ENCODE measurements at places on chromosomes 3 and 15.

DNA sequence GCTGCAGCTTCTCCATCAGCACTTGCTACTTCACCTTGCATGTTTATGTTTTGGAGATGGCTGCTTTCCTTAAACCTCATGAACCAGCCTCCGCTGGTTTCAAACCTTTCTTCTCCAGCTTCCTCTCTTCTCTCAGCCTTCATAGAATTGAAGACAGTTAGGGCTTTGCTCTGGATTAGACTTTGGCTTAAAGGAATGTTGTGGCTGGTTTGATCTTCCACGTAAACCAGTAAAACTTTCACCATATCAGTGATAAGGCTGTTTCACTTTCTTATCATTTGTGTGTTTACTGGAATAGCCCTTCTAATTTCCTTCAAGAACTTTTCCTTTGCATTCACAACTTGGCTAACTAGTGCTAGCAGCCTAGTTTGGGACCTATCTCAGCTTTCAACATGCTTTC, 11.7 kb upstream of the GNAT1 start:
- DNase-seq = no peak

DNA sequence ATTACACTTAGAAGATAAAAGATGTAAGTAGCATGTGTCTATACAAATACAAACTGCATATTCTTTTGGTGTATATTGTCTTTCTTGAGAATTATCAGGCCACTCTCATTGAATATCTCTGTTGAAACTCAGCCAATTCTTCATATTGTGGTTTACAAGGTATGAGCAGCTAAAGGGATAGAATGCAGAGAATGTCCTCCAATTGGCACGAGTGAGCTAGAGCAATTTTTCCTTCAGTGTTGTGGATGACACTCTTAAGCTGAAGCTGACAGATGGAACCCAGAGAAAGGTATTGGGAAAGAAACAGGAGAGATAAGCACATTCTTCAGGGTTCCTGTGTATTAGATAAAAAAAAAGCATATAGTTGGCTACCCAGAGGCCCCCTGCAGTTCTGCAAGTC, 453.1 kb downstream of the EPHA3 start:
- no peak for DNase-seq

GRCh38 chr3:175356899-175357324, 497.8 kb downstream of the NAALADL2 start:
- DNase-seq = no peak

- no peak for DNase-seq
These were observed 583 bp downstream of the EAF1 start for GRCh38 chr3:15427981-15428380.

GRCh38 chr3:175672119-175672689, 813.1 kb downstream of the NAALADL2 start:
- DNase-seq = no peak

- DNase-seq = no peak
These were observed 36.9 kb downstream of the HACD2 start for GRCh38 chr3:123547881-123548519.

- DNase-seq = no peak
These were observed 3.2 kb downstream of the KBTBD8 start for GRCh38 chr3:67001086-67001861.

GRCh38 chr3:113769551-113769950, 22.7 kb downstream of the ATP6V1A start:
- DNase-seq = no peak

- no peak for DNase-seq
These were observed 1.4 kb downstream of the XXYLT1 start for GRCh38 chr3:195269375-195270078.

GRCh38 chr15:74240002-74240568, 4.0 kb downstream of the CCDC33 start:
- no peak for DNase-seq

DNA sequence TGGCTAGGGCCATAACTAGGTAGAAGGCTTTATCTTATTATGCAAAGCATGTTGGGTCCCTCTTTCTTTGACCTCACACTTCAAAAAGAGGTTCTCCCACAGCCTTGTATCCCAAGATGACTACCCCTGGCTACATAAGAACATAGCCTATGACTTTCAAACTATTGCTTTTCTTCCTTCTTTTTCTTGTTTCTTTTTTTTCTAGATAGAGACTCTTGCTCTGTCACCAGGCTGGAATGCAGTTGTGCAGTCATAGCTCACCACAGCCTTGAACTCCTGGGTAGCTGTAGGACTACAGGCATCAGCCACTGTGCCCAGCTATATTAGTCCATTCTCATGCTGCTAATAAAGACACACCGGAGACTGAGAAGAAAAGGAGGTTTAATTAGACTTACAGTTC, 47.2 kb downstream of the DIPK2A start:
- DNase-seq = no peak

DNA sequence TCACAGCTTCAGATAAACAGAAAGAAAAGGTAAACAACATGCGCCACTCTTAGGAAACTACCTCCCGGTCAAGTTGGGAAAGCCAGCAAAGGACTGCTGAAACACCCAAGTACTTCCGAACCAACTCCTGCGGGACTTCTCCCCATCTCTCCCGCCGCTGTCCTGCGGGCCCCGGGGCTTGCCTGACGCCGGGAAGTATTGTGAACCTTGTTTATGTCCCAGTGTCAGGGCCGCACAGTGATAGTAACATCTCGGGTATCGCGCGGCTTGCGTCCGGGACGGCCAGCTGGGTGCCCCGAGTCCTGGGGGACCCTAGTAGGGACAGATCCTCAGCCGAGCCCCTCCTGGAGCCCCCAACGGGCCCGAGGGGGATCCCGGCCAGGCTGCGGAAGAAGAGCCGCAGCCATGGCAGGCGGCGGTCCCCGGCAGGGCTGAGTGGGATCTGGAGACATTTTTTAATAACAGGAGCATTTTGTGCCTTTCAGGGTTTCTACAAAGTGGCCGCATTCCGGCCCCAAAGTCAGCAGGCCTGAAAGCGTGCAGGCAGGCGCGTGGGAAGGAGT, 756 bp downstream of the CLPX start:
- peak; percentile 12 for DNase-seq

DNA sequence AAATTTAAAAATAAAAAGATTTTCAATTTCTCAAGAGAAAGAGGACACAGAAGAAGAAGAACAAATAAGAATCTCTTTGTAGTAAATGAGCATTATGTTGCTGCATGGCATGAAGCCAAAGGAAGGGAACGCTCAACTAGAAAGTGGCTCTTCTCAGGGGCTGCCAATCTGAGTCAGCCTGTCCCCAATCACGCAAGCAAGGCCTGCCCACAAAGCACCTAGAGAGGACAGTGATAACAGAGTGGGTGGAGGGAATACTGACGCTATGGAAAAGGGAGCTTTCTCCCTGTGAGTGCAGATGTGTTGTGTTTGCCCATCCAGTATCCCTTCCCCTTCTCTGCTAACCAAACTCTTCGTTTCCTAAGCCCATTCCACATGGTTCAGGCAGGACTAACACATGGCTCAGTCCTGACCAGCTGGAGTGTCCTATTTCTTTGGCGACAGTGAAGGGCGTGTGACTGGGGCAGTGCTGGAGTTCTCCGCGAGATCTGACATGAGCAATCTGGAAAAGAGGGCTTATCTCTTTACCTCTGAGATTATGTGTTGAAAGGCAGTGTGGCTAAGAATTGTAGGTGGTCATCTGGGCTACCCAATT, 14.2 kb downstream of the FBN1 start:
- DNase-seq = no peak

DNA sequence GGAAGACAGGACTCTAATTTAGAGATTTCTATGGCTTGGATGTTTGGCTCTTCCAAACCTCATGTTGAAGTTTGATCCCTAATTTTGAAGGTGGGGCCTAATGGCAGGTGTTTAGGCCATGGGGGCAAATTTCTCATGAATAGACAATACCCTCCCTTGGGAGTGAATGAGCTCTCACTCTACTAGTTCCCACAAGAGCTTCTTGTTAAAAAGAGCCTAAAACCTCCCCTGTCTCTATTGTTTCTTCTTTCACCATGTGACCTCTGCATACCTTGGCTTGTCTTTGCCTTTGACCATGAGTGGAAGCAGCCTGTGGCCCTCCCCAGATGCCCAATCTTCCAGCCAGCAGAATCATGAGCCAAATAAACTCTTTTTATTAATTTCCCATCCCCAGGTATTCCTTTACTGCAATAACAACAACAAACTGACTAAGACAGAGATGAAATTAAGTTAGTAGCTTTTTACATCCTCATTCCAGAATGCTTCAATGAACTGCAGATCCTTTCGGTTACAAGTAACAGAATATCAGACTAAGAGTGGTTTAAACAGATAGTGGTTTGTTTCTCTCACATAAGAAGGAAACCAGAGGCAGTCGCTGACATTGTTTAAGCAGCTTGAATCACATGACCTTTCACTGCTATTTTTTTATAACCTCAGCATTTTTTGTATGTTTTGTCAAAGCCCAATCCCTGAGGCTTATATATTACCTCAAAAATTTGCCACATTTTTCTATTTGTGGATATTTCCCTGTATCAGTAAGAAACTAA, 1013.3 kb upstream of the SEMA6D start:
- no peak for DNase-seq

DNA sequence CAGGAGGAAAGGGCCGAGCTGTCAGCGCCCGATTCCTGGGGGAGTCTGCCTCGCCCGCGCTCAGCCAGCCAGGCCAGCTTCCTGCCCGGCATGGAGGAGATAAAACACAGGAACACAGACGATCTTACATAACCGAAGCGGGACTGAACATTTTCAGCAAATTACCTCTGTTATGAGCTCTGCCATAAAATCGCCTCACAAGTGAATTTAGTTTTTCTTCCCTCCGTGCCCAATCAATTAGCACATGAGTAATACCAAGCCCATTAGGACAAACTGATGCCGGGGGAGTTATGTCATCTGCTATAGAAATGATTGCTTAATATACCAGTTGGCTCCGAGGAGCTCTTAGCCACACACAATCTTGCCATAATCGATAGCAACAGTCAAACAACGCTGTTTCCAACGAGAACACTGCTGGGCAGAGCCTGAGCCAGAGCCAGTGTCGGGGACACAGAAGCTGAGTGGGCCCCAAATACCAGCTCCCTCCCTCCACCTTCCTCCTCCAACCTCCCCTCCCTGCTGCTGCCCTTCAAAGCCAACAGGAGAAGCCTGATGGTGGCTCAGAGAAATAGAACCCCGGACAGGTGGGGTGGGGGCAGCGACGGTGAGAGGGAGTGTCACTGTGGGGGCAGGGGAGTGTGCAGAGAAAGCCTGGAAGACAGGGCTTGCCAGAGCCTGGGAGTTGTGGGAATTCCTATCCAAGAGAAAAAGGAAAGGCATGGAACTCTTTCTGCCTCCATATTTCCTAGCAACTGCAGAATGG, 279.4 kb upstream of the TLE3 start:
- no peak for DNase-seq

GRCh38 chr3:157671656-157672055, 168.4 kb upstream of the VEPH1 start:
- no peak for DNase-seq

DNA sequence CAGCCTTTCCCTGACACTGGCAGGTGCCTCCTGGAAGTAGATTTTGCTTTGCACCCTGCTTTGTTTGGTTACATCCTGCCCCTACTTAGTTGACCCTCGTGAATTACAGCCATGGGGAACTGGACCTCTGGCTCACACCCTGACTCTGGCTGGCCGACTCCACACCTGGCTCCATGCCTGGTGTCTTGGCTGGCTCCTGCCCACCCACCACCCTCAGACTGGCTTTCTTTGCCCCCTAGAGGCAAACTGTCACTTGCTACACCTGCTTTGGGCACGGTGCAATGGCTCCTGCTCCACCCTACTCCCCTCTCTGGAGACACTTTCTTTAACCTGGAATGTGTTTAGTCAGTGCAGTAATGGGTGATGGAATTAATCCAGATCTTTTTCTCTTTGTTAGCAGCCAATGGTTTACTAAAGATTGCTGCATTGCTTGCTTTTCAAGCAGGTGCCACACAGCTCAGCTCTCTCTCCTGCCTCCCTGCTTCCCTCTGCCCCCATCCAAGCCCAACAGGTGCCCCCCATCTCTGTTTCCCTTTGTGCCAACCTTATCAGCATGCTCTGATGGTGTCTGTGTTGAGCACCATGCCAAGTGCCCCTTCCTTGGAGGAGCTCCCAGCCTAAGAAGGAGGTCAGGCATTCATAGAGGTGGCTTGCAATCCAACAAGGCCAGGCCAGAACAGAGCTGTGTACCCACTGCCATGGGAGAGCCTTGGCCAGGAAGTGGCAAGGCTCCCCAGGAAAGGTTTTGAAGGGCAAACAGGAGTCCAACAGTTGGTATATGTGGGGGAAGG, 38.4 kb downstream of the RASGRF1 start:
- no peak for DNase-seq

All from activated T-helper 1 cell treated with Interleukin-2 at 50 U/mL for 16 hours (primary cell).